ENCODE measurements at places on chromosomes 3 and 15. TPM values are rescaled to one million over a fixed set of nuclear protein-coding genes. Genes with fewer than 3 reads are reported as not detected.

GRCh38 chr15:32641517-32642059, at the start of gene SCG5:
TSS of gene SCG5 (plus strand) at chr15:32641710. CDS start at chr15:32643593, 1,883 bp downstream.
- no peak for DNase-seq

Gene PHLDB2
- total RNA-seq: 58.5 TPM

GRCh38 chr3:46707601-46708011, 6.4 kb downstream of the TMIE start:
- DNase-seq: no peak

Gene ADCY5
- 1.7 TPM for total RNA-seq

Gene IL20RB
- total RNA-seq: 1.1 TPM

DNA sequence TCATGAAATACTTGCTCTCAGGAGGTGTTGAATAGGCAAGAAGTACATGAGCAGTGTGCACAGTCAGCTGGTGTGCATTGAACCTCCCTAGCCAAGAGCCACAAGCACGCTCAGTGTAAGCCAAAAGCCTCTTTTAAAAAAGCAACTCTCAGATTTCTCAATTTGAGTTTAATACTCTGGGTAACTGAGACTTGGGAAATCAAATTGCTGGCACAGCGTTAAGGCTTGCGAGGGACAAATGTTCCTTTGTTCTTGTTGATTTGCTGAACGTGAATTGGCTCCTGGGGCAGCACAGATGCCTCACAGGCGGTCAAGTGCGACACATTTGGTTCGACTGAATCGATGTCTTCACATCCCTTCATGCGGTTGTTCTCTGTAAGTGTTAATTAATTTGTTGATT, at the start of gene FAM240A:
Gene FAM240A (plus strand): TSS at position 202 of the 400 bp plus-strand sequence. CDS start 159 bp downstream, at position 361.
- DNase-seq: no peak

GRCh38 chr3:185311991-185312390, 50.9 kb upstream of the MAP3K13 start:
- DNase-seq: no peak

Gene MKRN2OS
- total RNA-seq: not detected

GRCh38 chr3:56111606-56112304, 356.5 kb downstream of the ERC2 start:
- no peak for DNase-seq

Gene CAMKV
- 0.23 TPM for total RNA-seq

DNA sequence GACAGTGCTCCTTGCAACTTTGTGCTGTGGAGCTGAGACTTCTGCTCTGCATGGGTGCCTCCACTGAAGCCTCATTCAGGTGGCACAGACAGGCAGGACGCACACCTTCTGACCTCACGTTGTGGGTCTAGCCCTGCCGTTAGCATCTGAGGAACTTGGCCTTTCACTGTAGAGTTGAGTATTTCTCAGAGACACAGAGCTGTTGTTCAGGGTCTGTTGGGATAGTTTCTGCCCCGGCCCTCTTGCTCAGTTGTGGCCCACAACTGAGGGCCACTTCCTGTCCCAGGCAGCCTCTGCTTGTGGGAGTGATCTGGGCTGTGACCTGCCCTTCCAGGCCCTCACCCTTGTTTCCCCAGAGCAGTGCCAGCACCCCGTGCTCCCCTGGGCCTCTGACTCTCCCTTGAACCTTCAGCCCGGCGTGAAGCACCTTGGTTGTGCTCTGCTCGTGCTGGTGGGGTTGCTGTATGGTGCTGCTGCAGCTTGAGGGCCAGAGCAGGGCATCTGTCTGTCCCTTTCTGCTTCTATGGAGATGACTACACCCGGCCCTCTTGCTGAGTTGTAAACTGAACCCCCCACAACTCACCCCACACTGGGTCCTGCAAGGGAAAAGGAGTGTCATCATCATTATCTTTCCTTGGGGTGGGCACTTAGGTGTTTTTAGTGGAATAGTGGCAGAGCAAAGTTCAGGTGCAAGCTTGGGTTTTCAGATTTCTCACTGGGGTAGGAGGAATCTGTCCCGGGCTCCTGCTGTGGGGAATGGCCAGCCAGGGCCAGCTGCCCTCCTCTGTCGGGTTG, 11.7 kb downstream of the BAHD1 start:
- no peak for DNase-seq

GRCh38 chr3:177491296-177492032, 294.2 kb upstream of the TBL1XR1 start:
- peak; percentile 38 for DNase-seq

Gene CFAP20DC
- 2.4 TPM for total RNA-seq

DNA sequence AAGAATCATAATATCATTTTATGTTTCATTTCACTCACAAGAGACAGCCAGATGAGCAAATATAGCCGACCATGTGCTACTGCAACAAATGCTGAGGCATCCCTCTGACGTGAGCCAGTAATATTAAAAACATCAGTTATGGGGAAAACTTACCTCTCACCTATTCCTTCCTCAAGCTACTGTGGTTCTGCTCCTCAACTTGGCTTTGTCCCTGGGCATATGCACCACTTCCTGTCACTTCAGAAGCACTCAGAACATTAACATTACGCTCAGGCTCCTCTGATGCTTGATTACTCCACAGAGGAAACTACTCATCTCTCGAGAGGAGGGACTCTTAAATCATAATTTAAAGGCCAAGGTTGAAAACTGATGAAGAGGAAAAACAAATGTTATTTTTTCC, 457.0 kb upstream of the ALCAM start:
- DNase-seq: peak; percentile 20

DNA sequence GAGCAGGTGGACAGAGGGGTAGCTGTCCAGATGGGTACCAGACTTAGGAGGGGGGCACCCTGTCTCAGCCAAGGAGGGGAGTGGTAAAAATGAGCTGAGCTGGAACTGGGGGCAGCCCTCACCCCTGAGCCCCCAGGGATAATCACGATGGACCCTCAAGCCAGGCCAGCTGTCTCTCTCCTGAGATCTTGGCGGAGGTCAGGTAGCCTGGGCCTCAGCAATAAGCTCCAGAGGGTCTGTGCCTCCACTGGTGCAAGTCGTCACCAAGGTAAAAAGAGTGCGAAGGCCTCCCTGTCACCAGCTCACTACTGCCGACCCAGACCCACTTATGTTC, 5.1 kb downstream of the SLC38A3 start:
- DNase-seq: no peak

- no peak for DNase-seq
Measured at GRCh38 chr3:50263478-50264382, 5.2 kb upstream of the SEMA3B start.

Gene WNT5A
- 9.9 TPM for total RNA-seq

Gene ARGFX
- total RNA-seq: not detected

Gene GOLGA8O
- not detected for total RNA-seq

Gene GUCA1C
- not detected for total RNA-seq

DNA sequence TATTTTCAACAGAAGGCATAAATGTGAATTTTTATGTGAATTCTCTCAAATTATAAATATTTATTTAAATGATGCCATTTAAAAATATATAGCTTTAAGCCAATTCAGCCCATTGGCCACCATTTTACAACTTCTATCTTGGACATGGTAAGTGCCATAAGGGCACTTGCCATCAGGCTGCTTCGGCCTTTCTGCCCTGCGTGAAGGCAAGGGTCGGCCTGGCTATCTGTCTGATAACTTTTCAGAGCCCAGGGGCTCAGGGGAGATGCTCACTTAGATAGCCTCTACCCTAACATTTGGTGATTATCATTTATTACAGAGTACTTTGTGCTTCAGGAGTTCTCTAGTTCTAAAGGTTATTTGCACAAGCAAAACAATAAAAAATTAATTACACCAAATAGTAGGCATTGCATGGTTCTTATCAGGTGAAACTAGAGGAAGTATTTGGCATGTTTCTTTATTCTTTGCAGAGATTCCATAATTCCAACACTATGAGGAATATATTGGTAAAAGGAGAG, 62.4 kb upstream of the MBNL1 start:
- no peak for DNase-seq

DNA sequence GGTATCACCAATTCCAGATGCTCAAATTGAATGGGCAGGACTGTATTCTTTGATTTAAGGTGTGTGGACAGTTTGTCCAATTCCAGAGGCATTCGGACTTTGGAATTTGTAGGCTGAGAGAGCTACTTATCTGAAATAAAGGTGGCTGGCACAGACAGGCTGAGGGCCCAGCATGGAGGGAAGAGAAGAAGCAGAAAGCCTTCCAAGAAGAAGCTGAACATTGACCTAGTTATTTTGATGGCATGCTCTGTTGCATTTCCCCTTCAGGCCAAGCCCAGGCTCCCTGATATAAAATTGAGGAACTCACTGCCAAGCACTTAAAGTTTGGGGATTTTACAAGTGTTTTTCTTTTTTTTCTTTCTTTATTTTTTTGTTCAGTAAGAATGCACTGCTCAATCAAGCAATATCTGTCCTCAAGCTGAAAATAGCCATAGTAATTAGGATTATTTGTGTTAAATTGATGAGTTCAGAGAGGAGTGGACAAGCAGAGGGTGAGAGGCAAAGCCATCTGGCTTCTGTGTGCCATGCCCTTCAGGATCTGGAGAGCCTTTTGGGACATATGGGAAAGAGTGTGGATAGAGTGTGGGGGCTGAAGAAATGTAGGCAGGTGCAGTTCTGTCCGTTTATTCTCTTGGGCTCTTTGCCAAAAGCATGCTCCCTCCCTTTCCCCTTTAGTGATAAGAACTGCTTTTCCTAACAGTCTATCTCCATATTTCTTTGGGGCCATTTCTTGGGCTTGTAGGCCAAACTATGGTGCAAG, 148.9 kb downstream of the OXSM start:
- DNase-seq: no peak

- no peak for DNase-seq
Measured at GRCh38 chr15:100279446-100279845, 62.3 kb downstream of the ADAMTS17 start.

- DNase-seq: no peak
Measured at GRCh38 chr15:72229076-72229946, 1.7 kb downstream of the PKM start.

DNA sequence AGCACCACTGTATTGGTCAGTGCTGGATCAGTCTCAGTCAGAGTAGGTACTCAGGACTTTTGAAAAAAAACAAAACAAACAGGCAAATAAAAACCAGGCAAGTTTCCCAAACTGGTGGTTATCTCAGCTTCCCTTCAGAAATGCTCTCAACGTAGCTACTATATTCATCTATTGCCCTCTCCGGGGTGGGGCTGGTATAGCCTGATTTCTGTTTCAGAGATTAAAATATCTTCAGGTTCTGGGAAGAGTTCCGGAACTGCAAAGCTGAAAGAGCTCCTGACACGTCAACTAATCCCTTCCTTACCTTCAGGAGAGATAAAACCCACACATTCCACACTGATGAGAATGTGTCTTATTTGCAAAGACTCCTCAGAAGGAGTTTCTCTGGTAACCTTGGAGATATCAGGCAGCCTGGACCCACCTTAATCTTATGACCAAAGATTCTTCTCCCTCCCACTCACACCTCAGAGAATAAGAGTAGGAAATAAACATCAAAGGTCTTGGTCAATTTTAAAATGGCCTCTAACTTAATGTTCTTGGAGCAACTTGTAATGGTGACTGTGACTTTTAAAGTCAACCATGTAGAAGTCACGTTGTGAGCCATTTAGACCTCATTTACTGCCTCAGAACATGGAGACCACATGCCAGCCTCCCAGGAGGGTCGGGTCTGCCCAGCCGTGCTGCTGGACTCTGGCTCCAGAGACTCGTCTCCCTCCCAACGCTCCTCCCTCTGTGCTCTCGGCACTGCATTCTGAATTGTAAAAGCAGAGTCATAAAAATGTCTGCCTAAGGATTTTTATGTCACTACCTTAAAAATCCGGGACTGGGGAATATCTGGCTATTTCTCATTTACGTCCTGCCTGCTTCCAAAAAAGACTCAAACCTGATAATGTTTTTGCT, 53.8 kb downstream of the CDCP1 start:
- DNase-seq: peak; percentile 99

- no peak for DNase-seq
Measured at GRCh38 chr15:99844150-99844549, 110.9 kb upstream of the LYSMD4 start.

DNA sequence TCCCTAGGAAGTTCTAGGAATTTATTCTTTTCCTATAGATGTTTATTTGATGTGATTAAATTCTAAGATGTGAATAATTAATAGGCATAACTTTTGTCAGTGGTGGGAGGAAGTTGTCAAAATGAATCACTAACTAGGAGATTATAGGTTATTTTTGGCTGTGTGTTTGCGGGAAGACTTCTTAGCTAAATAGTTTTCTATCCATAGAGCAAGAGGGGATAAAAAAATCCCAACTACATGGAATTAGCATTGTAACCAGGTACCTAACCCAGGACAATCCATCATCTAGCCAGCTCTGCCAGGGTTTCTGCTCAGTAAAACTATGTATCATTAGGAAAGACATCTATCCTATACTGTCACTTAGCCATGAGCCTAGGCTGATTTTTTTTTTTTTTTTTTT, 23.9 kb downstream of the SLC30A4 start:
- no peak for DNase-seq

Gene ADPGK
- 67.7 TPM for total RNA-seq

Gene HYAL2
- 91.6 TPM for total RNA-seq

Gene LRRC31
- not detected for total RNA-seq

Gene NAA50
- total RNA-seq: 351 TPM
